ENCODE measurements at places on chromosomes 3 and 15.
A peak's percentile ranks its signal among the peaks of the same experiment; 100 is the strongest.

GRCh38 chr15:69546182-69546581 lies 93.6 kb downstream of the RPLP1 start:
- DNase-seq = no peak

DNA sequence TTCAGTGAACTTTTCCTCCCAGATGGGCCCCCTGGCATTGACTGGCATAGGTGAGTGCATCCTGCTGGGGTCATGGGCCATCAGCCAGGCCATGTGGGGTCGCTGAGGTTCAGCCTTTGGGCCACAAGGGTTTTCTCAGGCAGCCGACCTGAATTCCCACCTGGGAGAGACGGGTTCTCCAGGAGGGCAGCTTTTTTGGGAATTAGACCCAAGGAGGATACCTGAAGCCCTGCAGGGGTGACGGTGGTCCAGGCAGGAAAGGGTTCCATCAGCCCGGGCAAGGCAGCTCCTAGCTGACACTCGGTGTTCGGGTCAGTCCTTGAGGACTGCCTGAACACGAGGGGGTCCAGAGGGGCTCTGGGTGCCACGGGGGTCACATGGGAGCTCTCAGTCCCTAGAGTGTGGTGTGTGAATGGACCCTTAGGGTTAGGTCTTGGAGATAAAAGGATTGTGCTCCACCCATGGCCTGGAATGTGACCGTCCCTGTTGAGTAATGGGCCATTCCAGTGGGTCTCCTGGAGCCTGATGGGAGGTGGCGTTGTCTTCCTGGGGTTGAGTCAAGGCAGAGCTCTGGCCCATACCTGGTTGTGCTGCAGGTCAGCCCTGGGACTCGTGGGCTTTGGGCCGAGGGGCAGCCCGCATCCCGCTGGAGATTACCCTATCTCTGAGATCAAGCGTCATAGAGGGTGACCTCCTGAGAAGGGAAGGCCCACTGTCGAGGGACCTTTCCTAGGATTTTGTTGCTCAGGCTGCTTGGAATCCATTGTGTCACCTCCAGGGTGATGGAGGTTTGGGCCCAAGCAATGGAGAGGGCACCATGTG lies 192.8 kb downstream of the UBE3A start:
- DNase-seq = no peak

- DNase-seq = no peak
These were observed 245.7 kb downstream of the XXYLT1 start for GRCh38 chr3:195025056-195025883.

DNA sequence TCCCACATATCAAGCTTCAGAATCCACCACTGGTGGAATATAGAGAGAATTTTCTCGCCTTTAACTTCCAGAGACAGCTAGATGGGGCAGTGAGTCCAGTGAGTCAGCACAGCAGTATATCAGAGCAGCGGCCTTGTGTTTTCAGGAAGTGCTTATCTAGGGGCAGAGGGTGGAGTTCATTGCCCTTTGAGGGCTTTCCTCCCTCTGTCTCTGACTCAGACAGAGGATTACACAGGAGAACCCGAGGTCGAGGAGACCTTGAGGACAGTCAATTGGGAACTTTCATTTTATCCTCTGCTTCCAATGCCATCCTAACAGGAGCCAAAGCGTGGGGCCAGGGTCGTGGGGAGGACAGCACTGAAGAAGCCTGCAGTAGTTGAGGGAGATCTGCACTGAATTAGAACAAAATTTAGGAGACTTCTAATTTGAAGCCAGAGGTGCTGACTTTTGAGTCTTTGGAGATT lies 109.6 kb upstream of the UMPS start:
- DNase-seq = no peak

DNA sequence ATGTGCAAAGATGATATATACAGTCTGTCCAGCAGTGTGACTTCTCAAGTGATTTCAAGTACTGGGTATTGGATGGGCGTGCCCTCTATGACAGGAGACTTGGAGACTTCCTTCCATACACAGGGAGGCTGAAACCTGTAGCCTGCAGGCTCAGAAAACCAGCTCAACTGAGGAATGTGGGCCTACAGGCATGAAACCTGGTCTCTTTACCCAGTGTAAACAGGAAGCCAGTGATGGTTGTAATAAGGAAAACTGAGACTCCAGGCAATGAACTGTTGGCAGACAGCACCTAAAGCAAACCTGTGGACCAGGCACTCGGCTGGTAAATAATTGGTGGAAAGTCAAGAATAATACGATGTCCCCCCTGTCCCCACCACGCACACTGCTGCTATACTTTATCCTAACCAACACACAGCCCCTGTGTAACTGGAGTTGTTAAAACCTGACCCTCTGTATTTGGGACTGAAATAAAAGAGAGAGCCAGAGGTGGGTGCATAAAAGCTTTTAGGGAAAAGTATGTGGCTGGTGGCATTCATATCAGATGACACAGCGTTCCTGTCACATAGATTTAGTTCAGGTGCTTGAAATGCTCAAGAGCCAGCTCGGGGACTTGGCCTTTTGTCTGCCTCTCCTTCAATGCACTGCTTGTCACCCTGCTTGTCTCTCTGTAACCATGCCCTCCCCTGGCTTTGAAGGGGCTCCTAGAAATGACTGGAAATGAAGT lies 144.7 kb downstream of the TPRG1 start:
- no peak for DNase-seq

DNA sequence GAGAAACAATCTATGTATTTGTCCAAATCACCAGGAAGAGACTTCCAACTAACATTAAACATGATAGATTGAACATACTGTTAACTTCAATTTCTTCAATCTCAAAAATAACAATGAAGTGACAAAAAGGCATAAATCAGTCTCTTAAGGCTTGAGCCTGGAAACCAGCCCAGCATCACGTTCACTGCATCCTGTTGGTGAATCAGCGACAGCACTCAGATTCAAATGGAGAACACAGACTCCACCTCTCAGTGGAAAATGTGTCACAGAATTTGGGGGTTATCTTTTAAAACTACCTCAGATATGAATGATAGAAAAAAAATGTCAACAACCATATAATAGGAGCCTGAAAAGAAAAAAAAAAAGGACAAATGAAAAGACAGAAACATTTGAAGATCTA lies 212.0 kb downstream of the MINAR1 start:
- DNase-seq = no peak

GRCh38 chr3:12815719-12816118 lies 19.2 kb downstream of the CAND2 start:
- DNase-seq = no peak

GRCh38 chr3:156793851-156794250 lies 32.3 kb upstream of the LEKR1 start:
- no peak for DNase-seq

- no peak for DNase-seq
These were observed 61.3 kb upstream of the PIAS1 start for GRCh38 chr15:67992834-67993233.

DNA sequence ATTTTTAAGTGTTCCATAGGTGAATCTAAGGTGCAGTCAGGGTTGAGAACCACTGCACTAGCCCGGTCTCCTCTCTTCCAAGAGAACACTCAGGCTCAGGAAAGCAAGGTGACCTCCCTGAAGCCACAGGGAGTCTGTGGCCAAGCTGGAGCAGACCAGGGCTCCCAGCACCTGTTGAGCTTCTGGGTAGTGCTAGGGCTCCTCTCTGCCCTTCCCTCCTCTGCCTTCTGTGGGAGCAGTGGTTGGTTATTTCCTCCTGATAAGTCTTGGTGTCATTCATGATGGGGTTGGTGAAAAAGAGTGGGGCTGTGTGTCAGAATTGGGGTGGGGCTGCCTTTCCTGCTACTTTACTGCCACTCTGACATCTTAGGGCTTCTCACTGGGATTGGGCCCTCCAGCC lies 163.1 kb upstream of the UMPS start:
- no peak for DNase-seq

DNA sequence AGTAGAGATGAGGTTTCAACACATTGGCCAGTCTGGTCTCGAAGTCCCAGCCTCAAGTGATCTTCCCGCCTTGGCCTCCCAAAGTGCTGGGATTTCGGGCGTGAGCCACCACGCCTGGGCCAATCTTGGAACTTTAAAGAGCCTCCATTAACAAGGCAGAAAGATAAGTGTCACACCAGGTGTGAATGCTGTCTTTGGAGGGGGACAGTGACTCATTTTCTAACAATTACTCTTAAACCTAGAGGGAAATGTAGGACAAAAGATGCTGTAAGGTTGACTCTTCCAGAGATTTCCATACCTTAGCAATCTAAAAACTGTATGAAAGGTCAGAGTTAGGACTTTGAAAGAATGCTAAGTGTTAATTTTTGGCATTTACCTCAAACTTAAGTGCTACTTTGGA lies 84.9 kb downstream of the FNDC3B start:
- no peak for DNase-seq

GRCh38 chr3:142660383-142660782 lies 63.5 kb upstream of the TRPC1 start:
- DNase-seq = no peak

DNA sequence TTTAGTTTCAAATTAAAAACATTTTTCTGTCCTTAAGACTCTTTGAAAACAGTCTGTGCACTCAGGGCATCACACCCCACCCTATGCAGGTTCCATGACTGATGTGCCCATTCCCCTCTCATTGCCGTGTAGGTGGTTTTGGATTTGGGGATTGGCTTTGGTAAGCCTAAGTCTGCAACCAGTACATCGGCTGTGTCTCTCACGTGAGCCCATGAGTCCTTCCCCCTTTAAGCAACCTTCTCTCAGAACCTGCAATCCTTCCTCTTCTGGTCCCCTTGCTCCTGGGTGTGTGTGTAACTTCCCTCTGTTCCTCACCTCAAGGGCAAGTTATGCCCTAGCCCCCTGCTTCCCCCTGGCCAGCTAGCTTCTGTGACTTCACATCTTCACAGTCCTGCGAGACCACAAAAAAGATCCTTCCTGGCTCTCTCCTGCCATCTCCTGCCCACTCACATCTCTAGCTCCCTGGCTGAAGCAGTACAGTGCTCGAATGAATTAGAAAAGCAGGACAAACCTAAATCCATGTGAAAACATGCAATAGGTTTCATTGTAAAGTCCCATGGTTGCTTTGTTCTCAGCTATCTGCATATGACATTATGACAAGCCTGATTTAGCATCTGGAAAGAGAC lies 126.7 kb downstream of the UACA start:
- no peak for DNase-seq

DNA sequence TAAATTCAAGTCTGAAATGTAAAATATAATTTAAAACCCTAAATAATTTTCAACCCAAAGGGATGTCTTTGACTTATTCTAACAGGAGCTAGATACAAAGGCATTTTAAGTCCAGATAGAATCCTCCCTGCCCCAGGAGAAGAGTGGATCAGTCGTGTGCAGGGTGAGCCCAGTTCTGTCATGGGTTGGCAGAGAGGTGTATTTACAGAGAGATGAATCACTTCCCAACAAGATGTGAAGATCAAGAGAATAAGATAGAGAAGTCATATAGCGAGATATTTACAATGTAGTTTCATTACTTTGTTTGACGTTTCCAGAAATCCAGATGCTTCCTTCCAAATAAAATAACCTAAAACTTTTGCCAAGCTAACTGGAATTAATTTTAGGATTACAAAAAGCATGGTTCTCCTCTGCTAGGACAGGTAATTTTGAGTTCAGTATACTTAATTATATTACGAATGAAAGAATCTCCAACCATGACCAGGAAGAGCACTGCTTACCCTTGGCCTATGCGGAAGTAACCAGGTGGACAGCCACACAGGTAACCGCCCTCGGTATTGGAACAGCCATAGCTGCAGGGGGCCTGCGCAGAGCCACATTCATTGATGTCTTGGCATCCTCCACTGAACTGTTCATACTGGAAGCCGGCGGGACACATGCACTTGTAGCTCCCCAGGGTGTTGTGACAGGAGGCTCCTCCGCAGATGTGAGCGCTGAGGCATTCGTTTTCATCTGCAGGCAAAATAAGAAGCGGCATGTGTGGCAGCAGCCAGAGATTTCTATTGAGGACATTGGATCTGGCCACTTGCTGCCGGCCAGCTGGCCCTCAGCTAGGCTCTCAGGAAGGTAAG lies 84.0 kb downstream of the DUT start:
- no peak for DNase-seq

DNA sequence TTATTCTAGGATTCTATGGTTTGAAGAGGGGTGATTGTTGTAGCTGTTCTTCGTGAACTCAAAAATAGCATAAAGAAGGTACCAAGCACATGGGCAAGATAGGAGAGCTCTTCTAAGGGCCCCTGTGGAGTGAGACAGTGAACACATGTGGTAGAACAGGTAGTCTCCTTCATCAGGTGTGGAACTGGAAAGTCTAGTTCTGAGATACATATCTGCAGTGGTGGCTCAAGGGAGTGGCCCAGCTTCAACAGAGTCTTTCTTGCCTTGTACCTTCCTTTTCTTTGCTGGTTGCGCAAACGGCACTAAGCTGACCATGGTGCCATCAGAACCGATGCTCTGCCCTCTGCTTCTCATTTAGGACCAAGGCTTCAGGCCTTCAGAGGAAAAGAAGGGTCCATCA lies 65.2 kb downstream of the CERS3 start:
- DNase-seq = no peak

GRCh38 chr3:7875925-7876324 lies 625.7 kb upstream of the LMCD1 start:
- no peak for DNase-seq

DNA sequence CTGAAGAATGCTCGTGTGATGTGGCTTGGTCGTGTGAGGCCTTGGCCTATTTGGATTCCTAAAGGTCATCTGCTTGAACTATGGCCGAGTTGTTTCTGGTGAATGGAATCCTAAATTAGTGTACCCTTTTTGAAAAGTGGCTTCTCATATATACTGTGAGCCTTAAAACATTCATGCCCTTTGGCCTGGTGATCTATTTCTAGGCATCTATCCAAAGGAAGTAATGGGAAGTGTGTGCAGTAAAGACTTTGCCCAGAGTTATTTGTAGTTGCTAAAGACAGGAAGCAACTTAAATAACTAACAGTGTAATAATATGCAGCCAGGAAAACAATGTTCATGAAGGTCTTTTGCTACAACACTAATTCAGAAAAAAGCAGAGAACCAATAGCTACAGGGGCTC lies 3.0 kb downstream of the DGKG start:
- no peak for DNase-seq

- no peak for DNase-seq
These were observed 454.8 kb downstream of the SHQ1 start for GRCh38 chr3:72393455-72393854.

GRCh38 chr3:151144760-151145159 lies 58.3 kb downstream of the GPR171 start:
- no peak for DNase-seq

GRCh38 chr3:186254676-186255650 lies 107.1 kb downstream of the DGKG start:
- peak; percentile 25 for DNase-seq

DNA sequence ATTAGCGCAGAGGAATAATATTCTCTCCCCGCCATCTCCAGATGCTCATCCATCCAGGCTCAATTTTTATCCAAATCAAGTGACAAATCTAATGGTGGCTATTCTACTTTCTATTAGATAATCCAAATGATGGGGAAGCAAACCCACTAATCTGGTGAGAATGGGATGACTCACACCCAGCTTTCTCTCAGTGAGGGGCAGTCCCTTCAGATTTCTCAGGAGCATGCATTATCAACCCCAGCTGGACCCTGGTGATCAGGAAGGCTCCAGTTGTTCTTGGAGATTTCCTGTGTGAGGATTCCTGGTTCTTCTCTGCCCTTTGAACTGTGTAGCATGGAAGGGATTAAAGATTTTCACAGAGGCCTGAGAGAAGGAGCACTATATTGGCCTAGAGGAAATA lies 358.0 kb downstream of the WDR72 start:
- DNase-seq = no peak

Data from DND-41 (cell line).